ENCODE measurements at places on chromosomes 2 and 18.

DNA sequence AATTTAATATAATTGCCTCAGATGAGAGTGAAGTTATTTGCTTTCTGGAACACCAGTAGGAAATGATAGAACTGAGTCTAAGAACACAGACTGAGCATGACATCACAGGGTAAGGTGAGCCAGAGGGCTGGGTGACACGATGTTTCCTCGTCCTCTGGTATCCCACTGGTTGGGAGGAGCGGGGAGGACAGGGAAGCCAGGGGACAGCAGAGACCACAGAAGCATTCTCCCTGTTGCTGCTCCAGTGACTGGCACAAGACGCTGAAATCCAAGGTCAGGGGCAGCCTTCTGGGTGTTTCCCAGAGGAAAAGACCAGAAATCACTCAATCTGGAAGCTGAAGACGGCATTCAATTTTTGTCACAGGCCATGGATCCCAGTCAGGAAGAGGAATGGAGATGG is 363.4 kb upstream of the SOX11 start:
- no peak for DNase-seq

DNA sequence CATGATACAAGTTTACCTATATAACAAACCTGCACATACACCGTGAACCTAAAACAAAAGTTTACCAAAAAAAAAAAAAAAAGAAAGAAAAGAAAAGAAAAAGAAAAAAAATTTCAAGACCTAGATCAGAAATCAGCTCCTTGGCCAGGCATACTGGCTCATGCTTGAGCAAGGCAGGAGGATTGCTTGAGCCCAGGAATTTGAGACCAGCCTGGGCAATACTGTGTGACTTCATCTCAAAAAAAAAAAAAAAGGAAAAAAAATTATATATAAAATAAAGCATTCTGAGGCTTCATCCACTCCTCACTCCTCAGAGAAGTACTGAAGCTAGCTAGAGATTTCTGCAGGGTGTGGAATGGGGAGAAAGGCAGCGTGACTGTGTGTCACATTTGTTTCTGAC is 11.8 kb upstream of the PROC start:
- DNase-seq: peak; percentile 75

DNA sequence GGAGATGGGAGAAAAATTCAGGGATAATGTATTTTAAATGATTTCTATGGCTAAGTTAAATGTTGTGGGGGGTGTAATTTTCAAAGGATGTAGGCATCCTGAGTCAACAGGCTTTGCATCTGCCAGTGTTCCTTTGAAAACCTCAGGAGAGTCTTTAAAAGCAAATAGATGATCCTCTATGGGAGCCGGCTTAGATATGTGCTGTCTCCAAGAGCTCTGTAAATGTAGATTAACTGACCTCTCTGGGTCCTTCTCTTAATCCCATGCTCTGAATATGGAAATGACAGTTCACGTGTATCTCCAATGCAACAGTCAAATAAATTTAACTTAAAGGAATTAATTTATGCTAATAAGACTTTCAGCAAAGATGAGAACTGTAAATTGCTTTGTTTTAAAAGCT is 292.7 kb downstream of the ERBB4 start:
- DNase-seq: no peak

GRCh38 chr18:47263430-47264307 is 12.2 kb upstream of the SKOR2 start:
- DNase-seq: no peak

DNA sequence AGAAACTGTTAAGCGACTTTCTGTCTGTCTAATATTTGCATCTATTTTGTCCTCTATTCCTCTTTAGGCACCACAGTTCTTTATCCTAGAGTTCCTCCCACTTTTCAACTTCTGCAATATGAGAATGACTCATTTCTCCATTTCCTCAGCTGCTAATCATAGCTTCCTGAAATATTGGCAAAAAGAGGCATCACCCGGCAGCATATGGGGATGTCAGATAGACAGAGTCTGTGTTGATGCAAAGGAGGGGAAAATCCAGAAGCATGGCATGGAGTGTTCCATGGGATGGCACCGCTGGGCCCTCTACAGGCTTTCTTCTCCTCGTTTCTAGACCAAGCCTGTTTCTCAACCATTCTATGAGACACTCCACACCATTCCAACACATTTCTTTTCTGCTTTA is 93.4 kb downstream of the DOCK10 start:
- DNase-seq: peak; percentile 78

DNA sequence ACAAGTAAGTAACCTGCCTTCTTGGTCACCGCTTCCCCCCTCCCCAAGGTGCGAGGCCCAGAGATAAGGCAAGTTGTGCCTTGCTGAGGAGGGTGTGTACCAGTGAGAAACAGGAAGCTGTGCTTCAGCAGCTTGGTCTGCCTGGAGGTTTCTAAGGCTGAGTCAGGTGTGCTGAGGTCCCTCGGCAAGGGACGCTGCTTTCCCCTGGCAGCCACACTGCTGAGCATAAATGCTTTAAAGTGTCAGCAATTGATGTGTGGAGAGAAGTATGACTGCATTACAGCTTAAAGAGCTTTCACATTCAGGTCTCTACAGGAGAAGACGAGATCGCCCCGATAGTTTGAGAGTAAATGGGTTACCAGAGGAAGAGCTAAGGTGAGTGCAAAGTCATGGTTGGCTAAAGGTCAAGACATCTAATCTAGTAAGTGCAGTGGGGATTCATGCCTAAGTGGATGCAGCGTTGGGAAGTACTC is 86.9 kb downstream of the LIMS1 start:
- DNase-seq: peak; percentile 20

- peak; percentile 24 for DNase-seq
Observed at GRCh38 chr2:122627388-122627787, 871.9 kb downstream of the TSN start.

- DNase-seq: peak; percentile 84
Observed at GRCh38 chr2:118865106-118865505, 17.7 kb upstream of the EN1 start.

DNA sequence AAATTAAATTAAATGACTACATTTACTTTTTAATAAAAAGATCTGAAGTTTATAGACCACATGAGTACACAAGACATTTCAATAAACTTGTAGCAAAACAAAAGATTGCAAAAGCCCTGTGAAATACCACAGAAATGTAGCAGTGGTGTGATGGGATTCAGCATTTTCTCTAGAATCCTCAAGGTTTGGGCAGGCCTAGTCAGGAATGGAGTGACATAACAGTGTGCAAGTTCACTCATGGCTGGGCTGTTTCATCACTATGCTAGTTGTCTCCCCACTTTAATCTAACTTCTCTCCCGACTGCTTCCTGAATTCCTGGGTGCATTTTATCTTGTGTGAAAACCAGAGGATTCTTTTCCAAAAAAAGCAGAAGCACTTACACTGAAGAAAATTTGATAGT is 1089.9 kb upstream of the DDX18 start:
- DNase-seq: no peak

GRCh38 chr2:213229814-213230213 is 54.5 kb upstream of the SPAG16 start:
- peak; percentile 51 for DNase-seq

GRCh38 chr2:33267756-33268155 is 208.7 kb upstream of the RASGRP3 start:
- peak; percentile 44 for DNase-seq

DNA sequence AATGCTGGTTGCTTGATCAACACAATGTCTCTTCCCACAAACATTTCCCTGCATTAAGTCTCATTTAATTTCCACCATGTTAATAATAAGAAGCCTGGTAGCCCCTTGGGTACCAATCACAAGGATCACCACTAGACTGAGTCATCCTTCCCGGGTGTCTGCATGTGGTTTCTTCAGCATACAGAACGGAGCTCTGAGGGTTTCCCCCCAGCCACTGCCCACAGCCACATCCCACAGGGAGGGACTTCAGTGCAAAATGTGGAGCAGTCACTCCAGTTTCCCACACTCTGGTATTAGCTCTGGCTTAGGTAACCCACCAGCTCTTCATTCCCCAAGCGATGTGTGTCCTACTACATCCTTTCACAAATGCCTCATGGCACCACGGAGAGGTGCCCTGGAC is 42.7 kb upstream of the POLE4 start:
- no peak for DNase-seq

DNA sequence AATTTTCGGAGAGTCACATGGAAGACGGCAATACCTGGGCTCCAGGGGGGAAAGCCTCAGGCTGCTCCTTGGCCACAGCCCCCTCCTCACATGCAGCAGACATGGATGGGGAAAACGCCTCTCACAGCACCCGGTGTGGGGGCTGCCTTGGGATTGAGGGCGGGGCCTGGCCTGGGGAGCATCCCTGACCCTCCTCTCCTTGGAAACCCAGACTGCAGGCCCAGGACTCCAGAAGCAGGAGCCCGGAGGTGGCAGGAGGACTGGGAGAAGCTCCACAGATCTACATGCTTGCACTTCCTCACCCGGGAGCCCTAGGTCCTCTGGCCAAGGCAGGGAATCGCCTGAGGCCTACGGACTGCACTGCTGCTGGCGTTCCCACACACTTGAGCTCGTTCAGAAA is 12.1 kb upstream of the HES6 start:
- no peak for DNase-seq

DNA sequence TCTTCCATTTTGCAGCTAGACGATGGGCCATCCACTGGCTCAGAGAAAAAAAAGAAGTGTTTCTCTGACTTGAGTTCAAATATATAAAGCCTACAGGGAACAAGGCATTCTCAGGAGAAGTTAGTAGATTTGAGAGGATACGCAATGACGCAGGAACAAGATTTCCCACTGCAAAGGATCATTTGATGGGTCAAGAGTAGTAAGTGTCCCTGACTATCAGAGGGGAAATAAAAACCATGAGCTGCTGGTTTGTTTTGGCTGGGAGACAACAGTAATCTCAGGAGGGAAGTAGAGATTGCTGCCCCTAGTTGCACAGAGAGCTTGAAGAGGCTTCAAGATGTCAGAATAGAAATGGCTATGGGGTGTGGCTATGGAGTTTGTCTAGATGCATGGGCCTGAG is 22.3 kb upstream of the MYO1B start:
- no peak for DNase-seq

DNA sequence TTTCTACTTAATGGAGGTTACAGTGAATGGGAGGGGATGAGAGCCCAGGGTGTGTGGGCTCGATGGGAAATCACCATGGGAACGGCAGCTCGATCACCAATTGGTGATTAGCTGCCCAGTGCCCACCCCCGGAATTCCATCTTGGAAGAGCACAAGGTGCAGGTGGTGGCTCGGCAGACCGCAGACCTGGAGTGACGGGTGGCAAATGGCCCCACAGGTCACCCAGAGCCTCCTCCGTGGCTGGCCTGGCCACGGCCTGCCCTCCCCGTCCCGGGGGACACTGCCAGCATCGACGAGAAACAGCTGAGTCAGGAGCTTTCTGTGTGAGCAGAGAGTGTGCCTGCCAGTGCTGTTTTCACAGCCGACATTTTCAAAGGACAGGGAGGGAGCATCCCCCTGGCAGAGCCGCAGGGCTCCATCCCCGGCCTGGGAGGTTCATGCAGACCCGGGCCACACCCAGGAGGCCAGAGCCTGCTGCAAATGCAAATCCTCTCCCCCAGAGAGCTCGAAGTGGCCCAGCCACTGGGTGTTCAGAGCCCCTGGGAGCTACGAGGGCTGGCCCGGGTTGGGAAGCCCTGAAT is 176.4 kb upstream of the MYT1L start:
- no peak for DNase-seq

DNA sequence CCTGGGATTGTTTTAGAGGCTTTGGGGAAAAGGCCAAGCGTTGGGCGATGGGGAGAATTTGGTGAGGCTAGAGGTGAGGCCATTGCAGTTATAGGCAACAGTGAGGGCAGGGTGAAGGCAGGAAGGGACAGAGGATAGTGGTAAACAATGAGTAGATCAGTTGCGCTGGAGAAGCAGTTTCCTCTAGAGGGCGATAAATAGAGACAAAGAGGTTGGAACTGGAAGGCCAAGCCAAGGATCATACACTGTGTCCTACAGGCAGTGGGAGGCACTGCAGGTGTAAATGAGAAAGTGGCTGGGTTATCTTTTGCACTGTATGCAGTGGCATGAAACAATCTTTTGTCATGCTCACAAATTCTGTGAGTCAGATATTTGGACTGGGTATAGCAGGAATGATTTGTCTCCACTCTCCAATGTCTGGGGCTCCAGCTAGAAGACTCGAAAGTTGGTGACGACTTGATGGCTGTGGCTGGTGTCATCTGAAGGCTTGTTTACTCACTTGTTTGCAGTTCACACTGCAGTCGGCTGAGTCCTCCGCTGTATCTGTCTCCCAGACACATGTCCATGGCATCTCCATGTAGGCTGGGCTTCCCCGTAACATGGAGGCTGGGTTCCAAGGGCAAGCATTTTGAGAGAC is 82.1 kb downstream of the TNP1 start:
- peak; percentile 83 for DNase-seq

DNA sequence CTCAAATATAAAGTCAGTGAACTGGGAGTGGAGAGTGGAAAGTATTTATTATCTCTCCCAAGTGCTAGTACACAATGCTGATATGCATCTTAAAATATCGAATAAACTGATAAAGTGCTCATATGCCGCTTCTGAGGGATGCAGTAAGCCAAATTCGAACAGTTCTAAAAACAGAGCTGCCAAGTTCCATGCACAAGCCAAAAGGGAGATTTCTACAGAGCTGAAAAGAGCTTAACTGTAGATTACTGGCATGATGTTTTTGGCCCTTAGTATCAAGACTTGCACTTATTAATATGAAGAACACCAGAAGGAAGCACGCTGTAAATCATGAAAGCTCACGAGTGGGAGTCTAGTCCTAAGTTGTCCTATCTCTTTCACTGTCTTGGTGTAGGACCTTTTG is 7.9 kb downstream of the TMEFF2 start:
- no peak for DNase-seq

DNA sequence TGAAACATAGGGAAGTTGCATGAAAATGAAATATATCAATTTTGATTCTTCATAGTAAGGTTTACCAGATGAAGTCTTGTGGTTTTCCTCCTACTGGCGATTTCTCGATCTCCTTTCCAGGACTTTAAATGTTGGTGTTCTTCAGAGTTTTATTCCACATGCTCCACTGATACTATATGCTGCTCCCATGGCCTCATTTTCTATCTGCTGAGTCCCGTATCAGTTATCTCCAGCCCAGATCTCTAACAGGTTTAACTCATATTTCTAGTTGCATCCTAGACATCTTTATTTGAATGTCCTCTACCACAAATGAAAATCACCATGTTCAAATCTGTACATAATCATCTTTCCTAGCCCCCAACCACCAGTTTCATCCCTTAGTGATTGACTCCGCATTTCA is 71.8 kb downstream of the COX7A2L start:
- DNase-seq: no peak

DNA sequence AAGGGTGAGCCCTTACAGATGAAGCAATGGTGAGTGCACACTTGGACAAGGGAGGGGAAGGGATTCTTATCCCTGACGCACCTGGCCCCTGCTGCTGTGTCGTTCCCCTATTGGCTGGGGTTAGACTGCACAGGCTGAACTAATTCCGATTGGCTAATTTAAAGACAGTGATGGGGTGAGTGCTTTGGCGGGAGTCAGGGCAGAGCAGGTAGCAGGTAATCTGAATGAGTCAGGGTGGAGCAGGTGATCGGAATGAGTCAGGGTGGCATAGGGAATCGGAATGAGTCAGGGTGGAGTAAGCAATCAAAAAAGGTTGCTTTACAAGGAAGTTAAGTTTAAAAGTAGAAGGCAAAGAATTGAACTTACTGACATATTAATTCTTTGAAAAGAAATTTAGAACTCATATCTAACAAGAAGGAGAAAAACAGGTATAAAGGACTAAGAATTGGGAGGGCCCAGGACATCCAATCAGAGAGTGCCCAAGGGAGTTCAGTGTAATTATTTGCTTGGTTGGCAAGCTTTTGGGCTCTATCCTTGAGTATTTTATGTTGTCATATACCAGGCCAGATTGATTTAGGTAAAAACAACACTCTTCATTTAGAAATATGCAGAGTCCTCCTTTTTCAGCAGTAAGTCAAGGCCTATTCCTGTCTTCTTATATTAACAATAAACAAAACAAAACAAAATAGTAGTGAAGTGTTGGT is 52.3 kb upstream of the RALBP1 start:
- DNase-seq: no peak

- no peak for DNase-seq
Observed at GRCh38 chr18:50460062-50460461, 85.2 kb downstream of the SKA1 start.

Measured in GM23248 (cell line).